AG20443 (cell line): ENCODE measurements at places on chromosomes 11 and 22.

- DNase-seq: peak; percentile 66
Observed at GRCh38 chr11:14373941-14374646, 15.1 kb upstream of the RRAS2 start.

- DNase-seq: peak; percentile 76
Observed at GRCh38 chr11:68269414-68270081, 2.2 kb downstream of the C11orf24 start.

DNA sequence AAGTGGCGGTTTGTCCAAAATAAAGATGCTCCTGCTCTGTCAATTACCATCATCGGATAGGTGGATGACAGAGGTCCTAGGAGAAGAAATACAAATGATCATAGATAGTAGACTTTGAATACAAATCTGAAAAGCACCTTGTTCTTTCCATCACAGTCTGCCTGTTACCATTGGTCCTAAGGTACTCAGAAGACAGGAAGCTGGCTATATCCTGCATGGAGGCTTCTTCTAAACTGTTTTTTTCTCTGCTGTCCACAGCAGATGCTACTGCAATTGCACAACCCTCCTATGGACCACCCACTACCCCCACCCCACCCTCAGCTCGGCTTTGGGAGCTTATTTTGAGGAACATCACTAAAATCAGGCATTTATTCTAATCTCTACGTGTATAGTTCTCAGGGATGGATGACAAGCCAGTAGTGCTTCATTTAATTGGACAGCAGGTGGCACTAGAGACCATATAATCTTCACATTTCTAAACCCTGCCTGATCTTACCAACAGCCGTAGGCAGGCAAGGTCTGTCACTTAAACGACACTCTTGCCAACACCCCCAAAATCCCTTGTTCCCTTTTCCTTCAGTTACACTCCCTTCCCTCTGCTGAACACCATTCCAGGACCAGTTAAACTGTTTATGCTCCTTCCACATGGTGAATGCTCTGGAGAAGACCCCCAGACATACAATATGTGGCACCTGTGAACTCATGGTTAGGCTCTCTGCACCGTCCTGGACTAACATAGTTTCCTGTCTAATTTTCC lies 6.6 kb upstream of the PTS start:
- peak; percentile 71 for DNase-seq

DNA sequence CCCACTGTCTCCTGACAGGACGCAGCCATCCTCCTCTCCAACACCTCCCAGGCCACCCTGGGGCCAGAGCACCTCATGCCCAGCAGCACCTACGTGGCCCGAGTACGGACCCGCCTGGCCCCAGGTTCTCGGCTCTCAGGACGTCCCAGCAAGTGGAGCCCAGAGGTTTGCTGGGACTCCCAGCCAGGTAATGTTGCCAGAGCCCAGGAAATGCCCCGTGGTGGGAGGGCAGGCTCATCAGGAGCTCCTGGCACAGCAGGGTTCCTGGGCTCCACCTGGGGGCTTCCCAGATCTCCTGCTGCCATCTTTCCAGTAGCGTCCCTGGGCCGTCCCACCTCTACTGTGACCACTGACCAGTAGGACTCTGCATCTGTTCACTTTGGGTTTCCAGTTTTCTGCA lies 16.2 kb downstream of the CSF2RB start:
- no peak for DNase-seq

- DNase-seq: no peak
Observed at GRCh38 chr11:37942081-37942480, 1344.0 kb upstream of the RAG2 start.

DNA sequence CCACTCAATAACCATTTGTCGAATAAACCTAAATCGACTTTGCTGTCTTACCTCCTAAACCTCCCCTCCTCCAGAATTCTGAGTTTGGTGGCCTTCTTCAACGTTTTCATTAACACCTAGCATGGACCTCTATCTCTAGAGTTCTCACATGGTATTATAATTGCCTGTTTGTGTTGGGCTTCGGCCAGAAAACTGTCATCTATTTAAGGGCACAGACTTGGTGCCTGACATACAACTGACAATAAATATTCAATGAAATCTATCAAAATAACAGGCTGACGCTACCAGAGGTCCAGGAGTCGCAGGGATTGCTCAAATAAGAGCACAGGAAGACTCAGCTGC lies 687 bp downstream of the ALKBH8 start:
- no peak for DNase-seq

GRCh38 chr22:32475468-32476010 lies 928 bp downstream of the FBXO7 start:
- DNase-seq: peak; percentile 36

DNA sequence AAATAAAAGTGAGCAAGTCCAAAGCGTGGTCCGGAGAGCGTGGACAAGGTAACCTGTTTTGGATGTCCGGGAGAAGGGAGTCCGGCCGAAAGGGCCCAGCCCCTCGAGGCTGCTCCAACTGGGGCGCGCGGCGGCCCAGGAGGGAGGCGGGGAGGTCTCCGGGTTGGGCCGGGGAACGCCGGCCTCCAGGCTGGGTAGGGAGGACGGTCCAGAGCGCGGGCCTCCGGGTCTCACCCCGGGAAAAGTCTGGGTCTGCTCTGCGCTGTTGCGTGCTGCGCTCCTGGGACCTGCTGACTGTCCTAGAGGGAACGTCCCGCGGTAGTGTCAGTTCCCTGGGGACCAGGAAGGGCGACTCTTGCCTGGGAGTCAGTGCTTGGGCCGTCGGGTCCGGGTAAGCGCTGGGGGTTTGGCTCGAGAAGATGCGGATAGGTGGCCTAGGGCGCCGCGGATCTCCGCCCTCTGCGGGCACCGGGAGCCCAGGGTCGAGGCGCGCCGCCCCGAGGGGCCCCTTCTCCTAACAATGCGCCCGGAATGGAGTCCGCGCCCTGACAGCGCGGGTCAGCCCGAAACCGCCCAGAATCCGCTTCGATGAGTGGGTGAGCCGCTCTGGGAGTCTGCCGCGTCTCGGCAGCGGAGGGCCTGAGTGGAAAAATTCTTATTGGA lies 988 bp upstream of the FLI1 start:
- peak; percentile 75 for DNase-seq

DNA sequence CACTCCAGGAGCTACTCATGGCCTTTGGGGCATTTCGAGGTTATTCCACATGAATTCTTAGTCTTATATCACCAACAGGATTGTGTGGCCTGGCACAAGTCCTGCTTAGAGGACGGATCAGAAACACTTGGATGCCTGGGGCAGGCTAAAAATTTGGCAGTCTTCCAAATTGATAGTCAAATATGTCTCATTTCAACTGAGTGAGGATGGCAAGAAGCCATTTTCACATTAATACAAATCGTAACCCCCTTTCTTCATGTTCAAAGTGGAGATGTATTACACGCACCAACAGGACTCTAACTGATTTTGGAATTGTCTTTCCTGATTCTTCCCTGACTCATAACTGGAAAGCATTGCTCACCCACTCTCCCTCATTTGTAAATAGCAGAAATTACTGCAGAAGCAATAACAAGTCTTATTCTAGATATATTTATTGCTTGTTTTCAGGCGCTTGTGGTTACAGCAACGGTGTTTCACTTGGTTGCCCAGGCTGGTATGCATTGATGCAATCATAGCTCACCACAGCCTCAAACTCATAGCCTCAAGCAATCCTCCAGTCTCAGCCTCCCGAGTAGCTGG lies 10.3 kb upstream of the CCDC86 start:
- no peak for DNase-seq

- no peak for DNase-seq
Observed at GRCh38 chr11:61828629-61829407, 718 bp downstream of the FADS2 start.

- DNase-seq: no peak
Observed at GRCh38 chr22:42131562-42131961, 952 bp upstream of the CYP2D6 start.

- no peak for DNase-seq
Observed at GRCh38 chr11:65992056-65992455, 9.9 kb downstream of the EIF1AD start.

GRCh38 chr11:112361396-112361795 lies 100.7 kb upstream of the PLET1 start:
- DNase-seq: no peak

- no peak for DNase-seq
Observed at GRCh38 chr11:134696455-134696854, 284.4 kb upstream of the B3GAT1 start.

GRCh38 chr11:77065878-77066228 lies 918 bp upstream of the CAPN5 start:
- DNase-seq: peak; percentile 66

DNA sequence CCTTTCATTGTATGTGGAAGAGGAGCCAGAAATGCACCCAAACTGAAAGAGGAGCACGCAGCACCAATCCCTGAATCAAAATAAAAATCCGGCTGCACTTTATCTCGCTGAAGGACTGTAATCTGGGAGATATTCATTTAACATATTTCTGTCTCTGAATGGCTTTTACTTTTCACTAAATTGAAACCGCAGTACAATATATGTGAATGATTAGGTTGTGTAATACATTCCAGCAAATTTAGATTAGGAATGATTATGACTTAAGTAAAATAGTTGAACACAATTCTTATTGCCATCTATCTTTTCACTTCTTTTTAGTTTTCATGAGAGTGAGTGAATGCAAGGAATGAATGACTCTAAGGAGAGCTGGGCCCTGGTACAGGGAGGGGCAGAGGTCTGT lies 232.1 kb downstream of the ST3GAL4 start:
- no peak for DNase-seq

DNA sequence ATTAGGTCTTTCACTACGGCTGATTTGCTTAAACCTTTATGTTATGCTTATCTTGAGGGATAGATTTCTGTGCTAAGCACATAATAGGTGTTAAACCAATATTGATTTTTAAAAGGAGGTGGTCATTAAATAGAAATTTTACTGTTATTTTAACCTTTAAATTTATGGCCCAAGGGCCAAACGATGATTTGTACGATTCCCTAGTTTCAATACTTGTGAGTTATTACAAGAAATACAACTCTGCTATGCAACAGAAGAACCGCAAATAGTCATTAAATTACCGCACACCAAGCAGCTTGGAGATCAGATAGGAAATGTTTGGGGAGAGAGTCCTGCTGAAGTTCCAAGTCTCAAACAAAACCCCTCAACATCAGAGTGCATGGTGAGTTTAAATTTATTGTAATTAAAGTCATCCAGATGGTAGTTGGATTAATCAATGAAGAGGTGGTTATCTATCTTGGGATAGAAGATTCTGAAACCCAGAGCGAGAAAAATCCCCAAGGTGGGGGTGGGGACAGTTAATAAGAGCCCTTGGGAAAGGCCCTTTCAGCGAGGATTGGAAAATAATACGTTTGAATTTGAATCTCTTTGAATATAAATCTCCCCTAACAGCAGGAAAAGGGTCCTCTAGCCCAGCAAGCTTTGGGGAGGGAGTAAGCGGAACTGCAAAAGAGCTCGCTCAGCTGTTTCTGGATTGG lies 805 bp upstream of the QSER1 start:
- no peak for DNase-seq

DNA sequence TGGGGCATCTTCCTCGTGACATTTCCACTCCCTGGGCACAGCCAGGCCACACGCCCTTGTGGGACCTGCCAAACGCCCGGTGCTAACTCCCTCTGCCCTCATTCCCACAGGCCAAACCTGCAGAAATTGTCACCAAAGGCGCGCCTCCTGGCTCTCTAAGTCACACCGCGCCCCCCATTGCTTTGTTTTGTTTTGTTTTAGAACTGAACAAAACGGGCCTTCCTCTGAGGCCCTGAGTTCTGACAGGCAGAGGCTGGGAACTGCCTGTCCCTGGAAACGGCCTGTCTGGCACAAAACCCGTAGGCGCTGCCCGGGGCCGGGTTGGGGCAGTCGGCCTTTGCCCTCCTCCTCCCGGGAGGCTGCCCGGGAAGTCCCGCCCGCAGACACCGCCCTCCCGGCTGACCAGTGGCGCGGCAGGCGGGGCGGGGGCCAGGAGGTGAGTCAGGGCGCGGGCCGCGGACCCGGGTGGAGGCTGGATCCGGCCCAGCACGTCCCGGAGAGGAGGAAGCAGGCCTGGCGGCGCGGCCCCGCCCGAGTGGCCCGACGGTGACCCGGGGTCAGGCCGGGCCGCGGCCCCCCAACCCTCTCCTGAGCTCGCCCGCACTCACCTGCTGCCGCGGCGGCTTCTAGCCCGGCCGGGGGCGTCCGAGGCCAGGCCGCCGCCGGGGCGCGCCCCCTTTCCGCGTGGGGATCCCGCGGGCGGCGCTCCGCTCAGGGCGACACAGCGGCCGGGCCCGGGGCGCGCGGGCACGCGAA lies 465 bp downstream of the SUN2 start:
- DNase-seq: peak; percentile 99
